Adipocyte (in vitro differentiated cells): ENCODE measurements at places on chromosomes 12 and 14.

- DNase-seq: peak; percentile 94
Observed at GRCh38 chr14:74913986-74914573, 9.0 kb downstream of the RPS6KL1 start.

DNA sequence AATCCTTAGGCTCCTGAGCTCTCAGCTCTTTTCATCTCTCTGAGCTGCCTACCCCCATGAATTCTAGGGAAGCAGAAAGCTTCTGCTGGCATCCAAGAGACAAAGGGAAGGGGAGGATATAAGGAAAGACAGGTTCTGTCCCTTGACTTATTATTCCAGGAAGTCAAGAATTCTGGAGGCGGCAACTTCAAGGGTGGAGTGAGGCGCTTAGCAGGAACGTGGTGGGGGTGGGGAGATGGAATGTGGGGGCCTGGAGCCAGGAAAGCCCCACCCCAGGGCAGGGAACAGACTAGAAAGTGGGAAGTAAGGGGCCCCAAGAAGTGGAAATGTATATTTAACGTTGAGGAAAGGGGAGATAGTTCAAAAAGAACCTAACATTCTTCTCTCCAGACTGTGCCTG is 1.4 kb downstream of the CALCOCO1 start:
- peak; percentile 36 for DNase-seq

GRCh38 chr12:116325336-116325664 is 47.8 kb upstream of the MED13L start:
- no peak for DNase-seq

DNA sequence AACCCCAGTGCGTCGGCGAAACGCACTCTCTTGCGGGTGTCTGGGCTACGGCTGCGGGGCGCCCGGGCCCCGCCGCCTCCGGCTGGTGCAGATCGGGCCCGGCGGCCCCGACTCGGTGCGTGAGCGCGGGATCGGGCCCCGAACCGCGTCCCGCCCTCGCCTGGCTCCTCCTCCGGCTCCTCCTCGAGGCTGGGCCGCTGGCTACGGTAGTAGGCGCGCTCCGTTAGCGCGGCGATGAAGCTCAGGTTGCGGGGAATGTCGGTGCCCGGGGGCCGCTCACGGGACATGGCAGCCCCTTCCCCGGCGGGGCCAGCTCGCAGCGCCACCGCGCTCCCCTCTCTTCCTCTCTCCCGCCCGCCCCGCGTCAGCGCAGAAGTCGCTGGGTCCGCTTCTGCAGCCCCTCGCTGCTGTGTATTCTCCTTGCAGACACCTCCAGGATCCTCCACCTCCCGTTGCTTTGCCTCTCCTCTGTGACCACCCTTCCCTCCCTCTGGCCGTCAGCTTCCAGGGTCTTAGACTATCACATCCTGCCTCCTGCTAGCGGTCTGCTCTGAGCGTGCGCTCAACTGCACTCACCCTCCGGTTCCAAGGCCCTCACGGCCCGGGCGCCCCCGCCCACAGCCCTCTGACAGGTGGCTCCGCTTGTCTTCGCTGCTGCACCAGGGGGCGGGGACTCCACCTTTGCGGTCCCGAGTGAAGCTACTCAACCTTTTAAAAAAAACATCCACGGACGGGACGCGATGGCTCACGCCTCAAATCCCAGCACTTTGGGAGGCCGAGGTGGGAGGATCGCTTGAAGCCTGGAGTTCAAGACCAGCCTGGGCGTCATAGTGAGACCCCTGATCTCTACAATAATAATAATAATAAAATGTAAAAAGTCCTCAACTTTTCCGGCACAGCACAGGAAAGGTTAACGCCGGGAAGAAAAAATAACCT is at the start of gene PPP1R3E:
TSS of gene PPP1R3E (minus strand) at position 570 of the 936 bp plus-strand sequence. CDS start at position 287, 283 bp downstream.
- peak; percentile 83 for DNase-seq

GRCh38 chr14:80383223-80383622 is 171.9 kb upstream of the DIO2 start:
- DNase-seq: no peak

- peak; percentile 1 for DNase-seq
Observed at GRCh38 chr12:81809829-81810595, 50.9 kb upstream of the PPFIA2 start.

- DNase-seq: no peak
Observed at GRCh38 chr12:3328081-3328480, 162.9 kb upstream of the PRMT8 start.

- DNase-seq: peak; percentile 85
Observed at GRCh38 chr12:88153959-88154358, 11.9 kb downstream of the TMTC3 start.
